Mammary epithelial cell (primary cell): ENCODE measurements at places on chromosomes 6 and 20.

- no peak for DNase-seq
These were observed 7.0 kb downstream of the SYNJ2 start for GRCh38 chr6:157988700-157989063.

DNA sequence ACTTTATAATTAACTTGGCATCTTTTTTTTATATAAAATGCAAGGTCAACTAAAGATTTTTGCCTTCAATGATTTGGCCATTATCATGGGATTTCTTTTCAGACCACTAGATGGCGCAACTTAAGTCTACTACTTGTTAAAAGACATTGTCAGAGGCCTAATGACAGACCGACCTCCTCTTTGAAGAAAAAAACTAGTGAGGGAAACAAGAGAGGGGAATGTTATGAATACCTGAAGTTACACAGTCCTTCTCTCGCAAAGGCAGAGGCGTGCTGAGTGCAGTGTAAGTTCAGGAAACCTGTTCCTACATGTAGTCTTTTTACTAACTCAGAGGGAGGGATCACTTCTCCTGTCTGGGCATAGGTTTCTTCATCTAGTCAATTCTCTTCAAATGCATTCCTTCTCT lies 9.3 kb downstream of the TRAPPC3L start:
- DNase-seq = peak; percentile 89

DNA sequence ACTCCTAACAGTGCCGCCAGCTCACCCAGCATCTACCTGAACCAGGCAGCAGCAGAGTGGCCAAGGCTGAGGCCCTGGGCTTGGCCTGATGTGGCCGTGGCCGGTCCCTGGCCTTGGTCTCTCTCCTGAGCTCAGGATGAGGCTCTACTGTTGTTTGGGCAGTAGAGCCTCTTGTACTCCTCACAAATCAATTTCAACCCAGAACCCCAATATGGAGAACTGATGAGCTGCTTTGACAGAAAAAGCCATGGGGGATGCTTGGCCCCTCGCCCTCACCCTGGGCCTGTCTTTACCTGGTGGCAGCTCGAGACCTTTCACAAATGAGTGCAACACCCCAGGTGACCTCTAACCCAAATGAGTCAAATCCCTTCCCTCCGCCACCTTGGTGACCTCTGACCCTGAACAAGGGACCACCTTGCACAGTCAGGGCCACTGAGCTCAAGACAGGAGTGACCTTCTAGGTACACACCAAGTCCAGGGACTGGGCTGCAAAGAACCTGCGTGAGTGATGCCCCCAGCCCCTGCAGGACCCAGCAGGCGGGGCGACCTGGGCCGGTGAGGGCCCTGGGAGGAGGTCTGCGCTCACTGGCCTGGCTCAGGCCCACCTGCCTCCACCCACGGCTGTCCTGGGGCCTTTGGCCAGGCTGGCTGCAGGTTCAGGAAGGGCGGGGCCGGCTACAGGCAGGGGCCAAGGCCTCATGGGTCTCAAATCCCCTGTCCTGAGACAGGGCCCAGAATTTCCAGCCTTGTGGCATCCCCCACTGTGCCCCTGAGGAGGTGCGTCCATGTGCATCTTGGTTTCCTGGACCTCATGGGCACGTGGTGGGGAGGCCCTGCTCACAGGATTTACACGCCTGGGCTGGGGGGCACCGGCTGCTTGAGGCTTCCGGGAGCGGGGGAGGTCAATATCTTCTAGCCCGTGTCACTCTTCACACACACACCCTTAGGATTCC lies 30.2 kb downstream of the PSMG4 start:
- DNase-seq = no peak

DNA sequence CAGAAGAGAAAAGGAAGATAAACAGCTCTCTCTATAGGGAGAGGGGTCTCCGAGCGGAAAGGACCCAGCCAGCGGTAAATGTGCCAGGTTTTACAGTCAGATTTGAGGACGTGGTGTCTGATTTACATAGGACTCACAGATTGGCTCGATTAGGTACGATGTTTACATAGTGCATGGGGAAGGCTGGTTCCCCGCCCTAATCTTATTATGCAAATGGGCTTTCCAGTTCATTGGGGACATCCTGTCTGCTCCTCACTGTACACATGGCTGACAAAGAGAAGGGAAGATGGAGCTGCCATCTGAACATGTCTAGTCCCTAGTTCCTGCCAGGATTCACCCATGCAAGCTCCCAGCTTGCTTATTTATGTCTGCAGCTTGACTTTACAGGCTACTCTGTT lies 119.9 kb downstream of the RNF144B start:
- no peak for DNase-seq

DNA sequence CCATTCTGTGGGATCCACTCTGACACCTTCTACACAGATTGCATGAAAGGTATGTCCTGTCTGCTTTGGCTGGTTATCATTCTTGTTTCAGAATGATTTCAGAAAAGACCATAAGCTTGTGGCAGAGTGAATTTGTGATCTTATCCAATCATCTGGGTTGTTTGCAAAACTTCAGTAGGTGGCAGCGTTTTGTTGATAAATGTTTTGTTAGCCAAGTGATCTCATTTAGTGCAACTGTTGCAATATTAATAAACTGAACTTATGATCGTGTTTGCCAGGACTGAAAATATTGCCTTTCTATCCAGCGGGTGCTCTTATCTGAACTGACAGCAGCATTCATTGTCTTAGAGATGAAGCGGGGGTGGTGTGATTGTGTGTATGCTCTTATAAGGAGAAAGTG lies 613.2 kb upstream of the NOX3 start:
- DNase-seq = no peak

DNA sequence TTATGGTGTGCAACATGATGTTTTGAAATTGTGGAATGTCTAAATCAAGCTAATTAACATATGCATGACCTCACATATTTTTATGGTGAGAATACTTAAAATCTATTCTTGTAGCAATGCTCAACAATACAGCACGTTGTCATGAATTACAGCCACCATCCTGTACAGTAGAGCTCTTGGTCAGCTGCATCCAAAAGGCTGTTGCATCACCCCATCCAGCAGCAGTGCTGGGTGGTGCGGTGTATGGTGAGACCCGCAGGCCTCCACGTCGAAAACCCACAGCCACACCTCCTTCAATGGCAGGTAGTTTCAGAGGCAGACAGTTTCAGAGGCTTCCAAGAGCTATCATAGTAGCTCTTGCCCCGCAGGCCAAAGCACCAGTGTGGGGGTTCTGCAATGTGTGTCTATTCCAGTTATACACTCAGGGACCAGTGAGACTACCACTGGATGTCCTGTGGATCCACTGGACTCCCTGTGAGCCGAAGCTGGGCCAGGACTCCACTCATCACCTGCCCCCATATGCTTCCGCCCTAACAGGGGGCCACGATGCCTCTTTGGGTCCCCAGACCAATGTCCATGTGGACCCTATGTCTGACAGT lies 23.4 kb downstream of the PACSIN1 start:
- DNase-seq = no peak

- DNase-seq = no peak
These were observed 4.0 kb downstream of the GJA1 start for GRCh38 chr6:121439475-121439874.

DNA sequence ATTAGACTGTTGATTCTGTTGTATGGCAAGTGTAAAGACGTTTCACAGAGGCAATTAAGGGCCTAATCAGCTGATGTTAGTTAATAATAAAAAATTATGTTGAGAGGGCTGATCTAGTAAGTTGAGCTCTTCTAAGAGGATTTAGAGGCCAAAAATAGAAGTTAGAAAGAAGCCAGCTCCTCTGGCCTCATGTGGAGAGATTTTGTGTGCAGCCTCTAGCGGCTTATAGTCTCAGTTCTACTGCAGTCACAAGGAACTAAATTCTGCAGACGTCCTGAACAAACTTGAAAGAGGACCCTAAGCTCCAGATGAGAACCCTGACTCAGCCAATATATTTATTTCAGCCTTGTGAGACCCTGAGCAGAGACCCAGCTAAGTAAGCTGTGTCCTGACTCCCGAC lies 498.6 kb downstream of the BTBD3 start:
- DNase-seq = no peak

DNA sequence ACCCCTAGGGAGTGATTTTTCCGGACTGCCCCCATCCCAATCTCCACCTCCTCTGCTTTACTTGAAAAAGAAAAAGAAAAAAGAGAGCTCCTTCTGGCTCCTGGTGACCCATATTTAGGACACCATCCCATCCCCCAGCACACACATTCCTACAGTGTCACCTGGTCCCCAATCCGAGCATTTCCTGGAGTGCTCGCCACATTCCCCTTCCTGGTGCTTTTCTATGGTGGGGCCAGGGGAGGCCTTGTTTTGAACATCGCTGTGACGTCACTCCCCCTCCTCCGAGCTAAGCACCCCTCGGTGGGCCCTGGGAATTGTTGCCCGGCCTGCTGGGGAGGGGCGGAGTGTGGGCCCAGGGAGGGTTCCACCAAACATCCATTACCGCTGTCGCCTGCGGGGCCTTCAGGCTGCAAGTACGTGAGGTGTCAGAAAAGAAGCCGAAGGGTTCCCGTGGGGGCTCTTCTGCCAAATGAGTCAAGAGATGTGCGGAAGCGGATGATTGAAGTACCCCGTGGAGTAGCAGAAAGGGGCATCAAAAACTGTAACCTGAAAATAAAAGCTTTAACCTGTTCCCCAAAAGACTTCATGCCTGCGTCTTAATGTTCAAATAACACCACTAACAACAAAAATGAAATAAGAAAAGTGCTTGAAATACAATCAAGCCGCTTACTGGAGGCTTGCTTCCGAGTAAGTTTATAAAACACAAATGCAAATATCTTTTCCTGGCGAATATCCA lies 2.8 kb upstream of the FOXC1 start:
- DNase-seq = no peak
